ENCODE measurements at places on chromosomes 16 and 17. TPM values are rescaled to one million over a fixed set of nuclear protein-coding genes. Genes with fewer than 3 reads are reported as not detected.

DNA sequence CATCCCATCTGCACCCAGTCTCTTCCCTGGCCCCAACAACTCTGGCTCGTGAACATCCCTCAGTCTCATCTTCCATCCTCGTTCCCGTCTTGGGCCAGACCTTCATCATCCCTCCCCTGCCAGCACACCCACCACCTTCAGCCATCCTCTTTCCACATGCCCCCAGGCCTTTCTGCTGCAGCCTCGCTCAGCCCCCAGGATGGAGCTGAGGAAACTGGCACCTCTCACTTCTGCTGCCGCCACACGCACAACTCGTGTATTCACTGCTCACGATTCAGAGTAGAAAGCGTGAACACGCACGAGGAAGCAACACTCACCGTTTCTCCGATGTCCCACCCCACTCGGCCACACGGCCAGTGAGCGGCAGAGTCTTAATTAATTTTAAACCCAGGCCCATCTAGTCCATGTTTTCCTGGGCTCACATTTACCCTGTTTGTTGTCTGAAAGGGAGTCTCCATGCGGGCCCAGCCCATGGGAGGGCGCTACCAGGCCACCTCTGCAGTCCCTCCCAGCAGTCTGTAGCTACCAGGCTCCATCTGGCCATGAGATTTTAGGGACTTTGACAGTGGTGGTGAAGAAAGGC, 12.5 kb downstream of the C16orf90 start:
- peaks cover 32% of the 10 kb centered on the region for H3K36me3 ChIP-seq
- no peaks in the 10 kb centered on the region for H3K27me3 ChIP-seq
- no peak overlapping the region for H3K4me3 ChIP-seq
- DNase-seq = no peak
- H3K27ac ChIP-seq = peak overlapping the region; percentile 4

- peaks cover 33% of the 10 kb centered on the region for H3K36me3 ChIP-seq
- no peak for DNase-seq
- no peaks in the 10 kb centered on the region for H3K27me3 ChIP-seq
- H3K27ac ChIP-seq = no peak overlapping the region
Observed at GRCh38 chr17:47117386-47117785, 71.7 kb downstream of the CDC27 start.

The RAMP2 gene
- not detected for total RNA-seq

The PIK3R5 gene
- total RNA-seq = 51.2 TPM

The CCL2 gene
- total RNA-seq = 0.73 TPM
